Stimulated activated CD4-positive, alpha-beta T cell treated with anti-CD3 and anti-CD28 coated beads, TNF-alpha, amount 100 ng/mL, for 1 hour (primary cell): ENCODE measurements at places on chromosomes 2 and 18.

DNA sequence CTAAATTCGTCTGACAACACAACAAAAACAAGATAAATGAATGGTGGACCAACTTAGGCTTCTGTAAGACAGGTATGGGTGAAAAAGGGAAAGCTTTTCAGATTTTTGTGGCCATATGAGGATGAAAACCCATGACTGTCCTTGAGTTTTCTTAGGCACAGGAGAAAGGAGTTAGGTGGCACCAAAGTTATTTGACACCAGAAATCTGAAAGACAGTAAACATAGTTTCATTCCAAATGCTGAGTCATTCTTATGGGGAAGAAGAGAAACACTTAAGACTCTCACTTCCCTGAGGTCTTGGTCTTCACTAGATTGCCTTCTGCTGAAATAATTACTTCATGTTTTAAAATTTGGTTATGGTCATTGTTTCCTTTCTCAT is 5.2 kb upstream of the GPD2 start:
- no peak for DNase-seq

GRCh38 chr2:188279093-188279445 is 12.6 kb upstream of the GULP1 start:
- no peak for DNase-seq

DNA sequence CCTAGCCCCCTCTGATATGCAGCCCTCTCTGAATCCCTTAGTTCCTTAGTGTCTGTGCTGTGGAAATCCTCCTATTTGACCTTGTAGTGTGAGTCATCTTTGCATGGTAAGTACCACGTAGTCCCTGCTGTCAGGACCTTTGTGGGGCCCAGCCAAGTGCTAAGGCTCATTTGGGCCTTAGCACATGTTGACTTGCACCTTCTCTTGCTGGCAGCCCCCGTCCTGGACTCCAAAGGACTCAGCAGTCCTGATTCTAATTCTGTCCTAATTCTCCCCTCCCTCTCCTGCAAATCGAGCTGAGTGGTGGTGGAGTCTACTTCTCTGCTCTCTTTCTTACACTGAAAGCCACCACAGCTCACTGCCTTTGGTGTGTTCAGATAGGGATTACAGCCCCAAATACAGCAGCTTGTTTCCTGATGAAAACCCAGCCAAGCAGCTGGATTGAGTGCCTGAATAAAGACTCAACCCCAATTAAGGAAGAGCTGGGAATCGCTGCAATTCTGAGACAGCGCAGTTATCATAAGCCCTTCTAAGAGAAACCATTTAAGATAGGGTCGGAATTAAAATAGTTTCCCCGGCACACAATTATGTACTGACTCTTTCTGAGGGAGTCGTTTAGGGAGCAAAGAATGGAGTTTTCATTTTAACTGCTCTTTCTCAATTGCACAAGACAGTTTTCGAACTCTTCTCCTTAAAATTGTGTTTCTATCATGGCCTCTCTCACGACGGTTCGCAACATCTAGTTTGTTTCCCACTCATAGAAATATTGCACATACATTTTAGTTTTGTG is 215.6 kb upstream of the TNP1 start:
- no peak for DNase-seq

GRCh38 chr2:15348045-15348444 is 213.1 kb downstream of the NBAS start:
- DNase-seq: no peak

DNA sequence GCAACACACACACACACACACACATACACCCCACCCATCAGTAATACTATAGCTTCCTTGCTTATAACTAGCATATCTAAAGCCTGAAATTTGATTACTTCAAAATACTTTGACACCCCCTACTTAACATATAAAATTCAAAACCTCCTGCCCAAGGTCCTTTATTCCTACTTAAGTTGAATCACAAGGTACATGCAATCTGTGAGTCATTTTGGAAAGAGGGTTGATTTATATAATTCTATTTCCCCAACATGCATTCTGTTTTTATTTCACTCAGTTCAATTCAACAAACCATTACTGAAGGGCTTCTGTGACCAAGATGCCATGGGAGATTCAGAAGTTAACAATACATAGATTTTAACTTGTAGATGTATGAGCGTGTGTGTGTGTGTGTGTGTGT is 420.7 kb downstream of the METTL4 start:
- DNase-seq: no peak

GRCh38 chr18:31619291-31619690 is 27.6 kb downstream of the TTR start:
- DNase-seq: no peak

- no peak for DNase-seq
These were observed 76.8 kb downstream of the ALPK2 start for GRCh38 chr18:58552057-58552461.

GRCh38 chr2:95346738-95347671 is 49.9 kb downstream of the KCNIP3 start:
- no peak for DNase-seq
